ENCODE measurements at places on chromosomes 11 and 22.

DNA sequence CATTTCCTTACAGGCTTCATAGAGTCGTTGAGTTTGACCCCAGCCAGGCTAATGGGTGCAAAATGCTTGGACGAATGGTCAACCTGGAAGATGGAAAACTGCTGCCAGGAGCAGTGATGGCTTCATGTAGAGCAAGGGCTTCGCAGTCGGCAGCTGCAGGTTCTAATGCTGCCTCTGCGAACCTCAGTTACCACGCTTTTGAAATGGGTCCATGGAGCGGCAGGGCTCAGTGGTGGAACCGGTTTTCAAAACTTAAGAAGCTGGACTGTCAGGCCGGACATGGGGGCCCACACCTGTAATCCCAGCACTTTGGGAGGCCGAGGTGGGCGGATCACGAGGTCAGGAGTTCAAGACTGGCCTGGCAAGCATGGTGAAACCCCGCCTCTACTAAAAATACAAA lies 55.9 kb upstream of the PRR5 start:
- no peak for DNase-seq

GRCh38 chr22:38415561-38416321 lies 39.3 kb downstream of the KCNJ4 start:
- DNase-seq, result no peak

- DNase-seq, result peak; percentile 38
These were observed 60.2 kb downstream of the TNRC6B start for GRCh38 chr22:40237788-40238424.

DNA sequence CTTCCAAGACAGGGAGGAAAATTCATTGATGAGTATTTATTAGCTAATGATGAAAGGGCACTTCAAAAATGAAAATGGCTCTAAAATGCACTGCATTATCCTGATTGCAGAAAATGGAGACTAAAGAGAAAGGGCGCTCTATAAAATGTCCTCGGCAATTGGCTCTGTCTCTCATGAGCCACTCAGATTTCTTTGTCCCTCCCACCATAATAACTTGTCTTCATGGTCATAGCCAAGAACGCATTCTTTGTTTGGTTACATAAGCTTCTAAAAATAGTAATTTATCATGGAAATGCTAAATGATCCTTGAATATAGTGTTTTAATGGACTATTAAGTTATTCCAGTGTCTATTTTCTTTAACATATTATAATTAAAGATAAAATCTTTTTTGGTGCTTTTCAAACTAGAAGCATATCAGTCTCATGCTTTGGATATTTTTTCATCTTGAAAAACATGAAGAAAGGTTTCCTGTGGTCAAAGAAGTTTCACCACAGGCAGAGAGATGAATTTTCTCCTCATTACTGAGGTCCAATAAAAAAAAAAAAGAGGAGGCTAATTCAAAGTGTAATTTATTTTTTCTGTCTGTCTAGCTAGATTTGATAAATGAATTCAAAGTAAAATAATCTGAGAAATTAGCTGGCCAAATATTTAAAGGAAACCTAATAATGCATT lies 238.1 kb upstream of the BLID start:
- no peak for DNase-seq

DNA sequence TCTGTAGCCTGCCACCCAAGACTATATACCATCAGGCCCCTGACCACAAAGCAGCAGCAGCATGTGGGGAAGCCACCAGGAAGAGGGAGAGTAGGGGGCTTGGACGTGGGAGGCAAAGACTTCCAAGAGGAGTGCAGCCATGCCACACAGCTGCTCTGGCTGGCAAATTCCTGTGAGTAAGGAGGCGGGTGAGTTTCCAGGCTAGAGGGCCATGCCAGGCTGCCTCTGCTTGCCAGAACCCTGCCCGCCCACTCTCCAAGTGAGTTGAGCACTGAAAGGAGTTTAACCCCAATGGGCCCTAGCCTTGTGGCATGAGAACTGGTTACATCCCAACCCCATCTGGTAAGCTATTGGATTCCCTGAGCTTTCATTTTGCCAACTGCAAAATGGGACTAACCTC lies 4.7 kb upstream of the DGAT2 start:
- no peak for DNase-seq

DNA sequence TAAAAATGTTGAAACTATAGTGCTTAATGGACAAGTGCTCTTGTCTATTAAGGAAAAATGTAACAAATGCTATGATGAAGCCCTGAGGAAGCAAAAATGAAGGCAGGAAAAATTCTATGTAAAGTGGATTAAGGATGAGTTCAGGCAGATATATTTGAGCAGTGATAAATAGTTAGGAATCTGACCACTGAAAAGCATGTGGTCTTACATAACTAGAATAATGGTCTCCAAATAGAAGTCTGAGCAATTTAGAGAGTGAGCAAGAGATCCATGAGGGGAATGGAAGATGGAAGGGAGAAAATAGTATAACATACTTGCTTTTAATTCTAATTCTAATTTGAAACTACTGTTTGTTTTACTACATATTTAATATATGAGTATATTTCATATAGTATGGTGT lies 510.6 kb upstream of the ARHGAP42 start:
- no peak for DNase-seq

DNA sequence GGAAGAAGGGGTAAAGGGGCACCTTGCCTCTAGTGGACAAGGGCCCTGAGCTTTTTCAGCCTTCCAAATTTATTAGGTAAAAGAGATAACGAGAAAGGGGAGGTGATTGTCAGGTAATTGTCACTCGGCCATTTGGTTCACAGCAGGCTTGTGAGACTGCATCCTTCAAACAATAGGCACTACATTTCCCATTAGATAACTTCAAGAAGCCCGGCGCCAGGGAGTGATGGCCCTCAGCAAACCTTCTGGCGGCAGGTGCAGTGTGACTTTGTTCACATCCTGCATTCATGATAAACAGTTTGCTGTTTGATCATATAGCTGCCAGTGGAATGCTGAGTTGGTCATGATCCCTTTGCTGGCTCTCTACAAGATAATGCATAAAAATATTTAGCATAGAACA lies 185.1 kb downstream of the CWF19L2 start:
- no peak for DNase-seq

DNA sequence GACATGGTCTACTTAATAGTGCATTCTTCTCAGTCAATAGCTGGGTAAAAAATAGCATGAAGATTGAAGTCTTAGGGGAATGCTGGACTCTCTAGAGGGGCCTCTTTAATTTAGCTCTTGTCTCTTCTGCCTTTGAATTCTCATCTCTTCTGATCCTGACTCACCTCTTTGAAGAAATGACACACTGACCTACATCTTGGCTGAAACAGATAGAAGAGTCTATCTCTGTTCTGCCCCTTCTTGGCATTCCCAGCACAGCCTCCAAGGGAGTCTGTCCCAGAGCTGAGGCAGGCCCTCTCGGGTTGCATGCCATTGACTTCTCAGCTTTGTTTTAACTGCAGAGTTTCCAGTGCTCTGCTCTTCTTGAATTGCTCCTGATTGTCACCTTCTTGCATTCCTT lies 55.7 kb downstream of the PTPRJ start:
- DNase-seq, result no peak

- DNase-seq, result no peak
These were observed 1.7 kb upstream of the INCENP start for GRCh38 chr11:62122076-62122475.

DNA sequence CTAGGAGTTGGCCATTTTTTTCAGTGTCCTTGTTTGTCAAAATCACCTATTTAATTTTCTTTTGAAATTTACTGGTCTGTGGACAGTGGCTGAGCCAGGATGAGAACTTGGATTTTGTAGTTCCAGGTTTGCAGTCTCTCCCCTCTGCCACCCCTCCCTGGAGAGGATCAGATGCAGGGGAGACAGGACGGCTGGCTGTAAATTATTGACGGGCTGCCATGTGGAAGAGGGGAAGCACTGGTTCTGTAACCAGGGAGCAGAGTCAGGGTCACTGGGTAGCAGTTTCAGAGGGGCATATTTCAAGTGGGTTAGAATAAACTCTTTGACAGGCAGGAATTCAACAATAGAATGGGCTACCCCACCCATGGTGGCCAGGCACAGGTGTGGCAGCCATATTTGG lies 20.6 kb upstream of the YWHAH start:
- no peak for DNase-seq

- no peak for DNase-seq
These were observed 658.9 kb upstream of the CCDC179 start for GRCh38 chr11:23519194-23519593.

GRCh38 chr22:23036684-23037428 lies 33.5 kb upstream of the GNAZ start:
- no peak for DNase-seq

- DNase-seq, result no peak
These were observed 9.1 kb downstream of the LTBP3 start for GRCh38 chr11:65549096-65549495.

DNA sequence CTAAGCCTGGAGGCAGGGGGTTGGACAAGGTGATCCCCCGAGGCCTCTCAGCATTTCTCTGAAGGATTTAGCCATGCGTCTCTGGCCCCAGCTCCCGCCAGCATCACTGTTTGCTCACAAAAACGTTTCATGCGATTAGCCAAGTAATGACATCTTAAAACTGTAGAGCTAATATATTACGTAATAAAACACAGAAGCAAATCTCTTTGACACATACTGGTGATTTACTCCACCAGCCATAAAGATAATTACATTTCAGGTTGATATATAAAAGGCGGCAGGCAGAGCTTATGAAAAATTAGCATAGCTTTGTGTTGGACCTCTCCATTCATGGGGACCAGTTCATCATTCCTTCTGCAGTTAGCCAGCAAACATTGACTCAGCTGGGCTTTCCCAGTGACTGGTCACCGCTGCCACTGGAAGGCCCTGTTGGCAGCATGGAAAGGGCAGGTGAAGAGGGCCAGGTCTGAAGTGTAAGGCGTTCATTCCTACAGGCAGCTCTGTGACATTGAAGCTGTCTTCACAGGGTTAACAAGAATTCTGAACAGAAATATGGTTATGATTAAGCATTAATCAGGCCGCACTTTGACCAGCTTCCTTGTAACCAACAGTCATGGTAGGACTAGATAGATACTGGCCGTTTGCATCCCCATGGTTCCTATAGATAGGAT lies 150.3 kb downstream of the NECTIN1 start:
- no peak for DNase-seq

- no peak for DNase-seq
These were observed 29.6 kb upstream of the UPB1 start for GRCh38 chr22:24465566-24465965.

GRCh38 chr11:15981292-15981691 lies 375.1 kb downstream of the SOX6 start:
- no peak for DNase-seq

- no peak for DNase-seq
These were observed 238.0 kb upstream of the PLET1 start for GRCh38 chr11:112498701-112499100.

- DNase-seq, result no peak
These were observed 10.0 kb downstream of the PRR33 start for GRCh38 chr11:1881442-1882264.

- no peak for DNase-seq
These were observed 12.2 kb downstream of the RAB3IL1 start for GRCh38 chr11:61905067-61905696.

GRCh38 chr11:9210922-9211320 lies 54.2 kb downstream of the DENND5A start:
- no peak for DNase-seq

GRCh38 chr11:77269484-77270123 lies 31.9 kb downstream of the GDPD4 start:
- no peak for DNase-seq

GRCh38 chr22:45832180-45832579 lies 144.8 kb downstream of the WNT7B start:
- no peak for DNase-seq

- no peak for DNase-seq
These were observed 2.4 kb downstream of the RNF121 start for GRCh38 chr11:71931245-71931602.

- no peak for DNase-seq
These were observed 10.2 kb downstream of the MB start for GRCh38 chr22:35606916-35607315.

DNA sequence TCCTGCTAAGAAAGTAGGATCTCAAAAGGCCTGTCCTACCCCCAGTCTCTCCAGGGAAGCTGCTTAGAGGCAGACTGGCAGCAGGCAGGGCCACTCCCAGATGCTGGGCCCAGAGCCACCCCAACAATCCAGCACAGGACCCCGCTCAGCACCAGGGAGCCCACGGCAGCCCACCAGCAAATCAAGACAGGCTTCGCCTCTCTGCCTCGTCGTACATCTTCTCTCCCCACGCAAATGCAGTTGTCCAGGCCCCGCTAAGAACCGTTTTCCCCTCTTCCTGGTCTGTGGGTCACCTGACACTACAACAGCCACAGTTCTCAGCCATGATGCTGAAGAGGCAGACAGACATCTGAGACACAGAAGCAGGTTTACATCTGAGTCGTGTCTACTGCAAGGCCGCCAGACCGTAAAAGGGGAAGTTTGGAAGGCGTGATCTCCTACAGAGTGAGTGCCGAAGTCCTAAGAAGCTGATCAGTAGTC lies 51.1 kb downstream of the IGSF9B start:
- DNase-seq, result no peak

- no peak for DNase-seq
These were observed 68.5 kb downstream of the SHANK2 start for GRCh38 chr11:71183878-71184277.

DNA sequence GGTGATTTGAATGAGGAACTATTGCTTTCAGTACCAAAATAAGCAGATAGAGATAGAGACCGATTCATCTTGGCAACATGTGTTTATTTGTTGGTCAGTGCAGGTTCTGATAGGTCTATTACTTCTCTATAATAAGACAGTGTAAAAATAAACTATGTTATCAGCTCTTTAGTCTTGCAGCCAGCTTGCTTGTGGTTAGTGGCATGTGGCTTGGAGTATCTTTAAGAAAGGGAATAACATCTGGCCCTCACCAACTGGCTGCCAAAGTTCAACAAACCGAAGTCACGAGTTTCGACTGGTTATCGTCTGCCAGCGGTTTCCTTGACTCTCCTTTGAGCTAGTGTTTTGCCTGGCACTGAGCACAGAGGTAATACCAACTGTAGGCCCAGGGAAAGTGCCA lies 71.8 kb downstream of the CTTN start:
- no peak for DNase-seq

DNA sequence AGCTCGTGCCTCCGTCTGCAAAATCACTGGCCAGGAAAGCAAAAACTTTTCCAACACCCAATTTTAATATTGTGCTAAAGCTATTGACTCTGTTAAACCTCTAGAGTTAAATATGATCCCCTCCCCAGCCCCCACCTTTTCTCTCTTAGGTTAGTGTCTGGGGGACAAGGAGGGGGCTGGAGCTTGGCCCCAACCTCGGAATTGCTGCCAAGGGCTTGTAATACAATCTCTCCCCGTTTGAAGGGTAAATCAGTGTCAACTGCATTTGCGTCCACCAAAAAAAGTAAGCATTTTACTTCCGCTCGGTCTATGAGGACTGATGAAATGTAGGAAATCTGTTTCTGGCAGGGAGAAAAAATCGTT lies at the start of gene GAS2:
TSS of gene GAS2 (plus strand) at position 287 of the 363 bp plus-strand sequence. CDS start 8,259 bp downstream, outside the sequence.
- peak; percentile 12 for DNase-seq

- DNase-seq, result no peak
These were observed 9.2 kb downstream of the SCUBE1 start for GRCh38 chr22:43333978-43334377.

- no peak for DNase-seq
These were observed 324.4 kb downstream of the BRD1 start for GRCh38 chr22:49503321-49503720.
